ENCODE measurements at places on chromosomes 4 and X.

GRCh38 chr4:36115312-36115711 is 129.0 kb downstream of the ARAP2 start:
- DNase-seq: no peak

DNA sequence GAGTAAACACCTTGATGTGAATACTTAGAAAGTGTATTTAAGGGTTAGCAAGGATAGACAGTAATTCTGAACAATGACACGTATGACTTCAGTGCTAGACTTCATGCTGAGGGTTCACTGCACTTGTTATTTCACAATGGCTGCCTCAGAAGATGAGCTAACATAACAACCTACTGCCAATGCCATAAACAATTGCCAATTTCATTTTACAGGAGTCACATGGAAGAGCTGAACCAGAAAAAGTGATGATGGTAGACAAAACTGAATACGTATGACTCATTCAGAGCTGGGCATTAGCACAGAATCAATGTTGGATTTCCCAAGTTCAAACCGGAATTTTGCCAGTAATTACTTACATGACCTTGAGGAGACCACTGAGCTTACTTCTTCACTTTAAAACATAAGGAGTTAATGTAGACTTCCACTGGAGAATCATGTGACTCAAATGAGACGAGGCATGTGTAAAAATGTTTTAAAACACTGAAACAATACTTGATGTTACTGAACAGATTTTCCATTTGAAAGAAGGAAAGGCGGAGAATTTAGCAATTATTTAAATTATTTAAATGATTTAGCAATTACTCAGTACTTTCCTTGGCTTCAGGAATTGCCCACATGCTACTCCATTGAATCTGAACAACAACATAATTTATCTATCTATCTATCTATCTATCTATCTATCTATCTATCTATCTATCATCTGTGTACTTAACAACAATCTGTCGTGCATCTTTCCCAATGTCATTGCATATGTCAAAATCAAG is 868.5 kb upstream of the SLIT2 start:
- DNase-seq: no peak

- DNase-seq: no peak
Measured at GRCh38 chr4:7535619-7536018, 100.9 kb upstream of the PSAPL1 start.

DNA sequence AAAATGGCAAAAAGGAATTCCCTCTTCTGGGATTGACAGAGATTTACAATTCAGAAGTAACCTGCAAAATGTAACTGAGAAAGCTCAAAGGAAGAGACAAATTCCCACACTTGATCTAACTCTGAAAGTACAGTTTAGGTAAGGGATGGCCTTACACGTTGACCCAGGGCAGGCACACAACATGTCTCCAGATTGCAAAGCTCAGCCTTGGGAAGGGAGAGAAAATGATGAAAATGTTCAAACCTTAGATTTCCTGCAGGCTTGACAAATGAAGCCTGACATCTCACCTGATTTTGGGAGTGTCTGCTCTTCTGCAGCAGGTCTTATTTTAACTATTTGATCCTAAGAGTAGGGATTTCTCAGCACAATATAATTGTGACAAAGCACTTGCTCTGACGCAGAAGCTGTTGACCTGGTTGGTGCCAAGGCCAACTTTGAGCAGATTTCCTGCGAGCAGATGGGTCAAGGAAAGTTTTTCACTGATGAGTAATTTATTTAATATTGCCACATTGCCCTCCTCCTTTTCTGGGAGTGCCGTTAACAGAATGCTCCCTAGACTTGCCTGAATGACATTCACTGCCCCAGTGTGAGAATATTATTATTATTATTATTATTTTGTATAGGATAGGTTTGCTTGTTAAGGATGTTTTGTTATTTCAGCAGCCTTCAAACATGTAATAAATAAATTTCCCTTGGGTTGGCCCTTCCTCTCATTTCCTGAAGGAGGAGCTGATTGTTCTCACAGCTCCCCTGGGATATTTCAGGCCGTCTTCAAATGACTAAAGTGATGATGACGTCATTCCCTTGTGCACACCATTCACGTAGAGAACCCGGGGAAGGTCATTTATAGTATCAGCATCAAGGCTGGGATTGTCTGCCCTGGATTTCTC is 157.1 kb downstream of the VEGFC start:
- no peak for DNase-seq

GRCh38 chr4:121428721-121429120 is 47.9 kb upstream of the QRFPR start:
- no peak for DNase-seq

GRCh38 chr4:131531087-131531486 is 1618.0 kb upstream of the PCDH10 start:
- DNase-seq: no peak

- no peak for DNase-seq
Measured at GRCh38 chr4:125703443-125703842, 388.7 kb downstream of the FAT4 start.

DNA sequence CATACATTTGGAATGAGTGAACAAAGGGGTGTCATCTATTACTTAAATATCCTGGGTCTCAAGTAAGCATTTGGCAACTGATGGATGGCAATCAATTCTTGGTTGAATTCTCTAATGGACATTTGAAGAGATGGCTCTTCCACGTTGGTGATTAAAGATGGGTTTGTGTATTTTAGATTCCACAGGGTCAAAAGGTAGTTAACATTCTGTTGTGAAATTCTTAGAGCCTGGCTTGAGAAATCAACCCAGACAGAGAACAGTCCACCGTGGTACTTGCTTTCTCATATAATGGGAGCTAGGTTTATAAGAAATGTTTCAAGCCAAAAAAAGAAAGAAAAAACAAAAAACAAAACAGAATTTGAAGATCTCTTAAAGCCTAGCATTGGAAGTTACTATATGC is 355.9 kb upstream of the PITX2 start:
- no peak for DNase-seq

GRCh38 chr4:68748181-68748991 is 67.4 kb upstream of the UGT2B10 start:
- DNase-seq: no peak

DNA sequence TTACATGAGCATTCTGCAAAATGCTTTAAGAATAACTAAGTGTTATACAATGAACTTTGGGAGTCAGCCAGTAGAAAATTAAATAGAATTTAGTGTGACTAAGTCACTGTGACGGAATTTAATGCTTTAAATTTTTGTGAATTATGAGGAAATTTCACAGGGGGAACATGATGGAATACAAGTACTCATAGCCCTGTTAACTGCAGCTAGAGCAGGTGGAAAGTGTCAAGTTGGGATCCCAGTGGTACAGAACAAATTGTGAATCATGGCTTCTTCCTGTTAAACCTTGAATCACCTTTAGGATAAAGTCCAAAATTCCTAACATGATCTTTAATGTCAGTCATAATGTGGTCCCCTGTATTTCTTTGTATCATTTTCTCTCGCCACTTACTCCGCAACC is 212.2 kb upstream of the CENPE start:
- no peak for DNase-seq

DNA sequence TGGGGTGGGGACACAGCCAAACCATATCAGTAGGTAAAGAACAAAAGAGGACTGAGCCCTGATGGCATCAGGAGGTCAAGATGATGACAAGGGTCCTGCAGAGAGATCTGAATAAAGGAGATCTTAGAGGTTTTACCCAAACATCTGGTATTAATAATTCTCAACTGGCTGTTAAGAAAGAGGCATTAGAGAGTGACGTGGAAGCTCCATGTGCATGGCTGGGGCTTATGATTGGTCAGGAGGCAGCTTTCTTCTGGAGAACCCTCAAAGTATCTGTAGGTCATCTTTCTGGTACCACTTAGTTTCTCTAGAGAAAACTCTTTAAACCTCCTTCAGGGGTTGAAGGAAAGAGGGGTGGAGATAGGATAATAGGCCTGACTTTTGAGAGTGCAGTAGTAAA is 18.7 kb downstream of the MGST2 start:
- no peak for DNase-seq

- DNase-seq: no peak
Measured at GRCh38 chr4:2809610-2810180, 16.8 kb downstream of the SH3BP2 start.

DNA sequence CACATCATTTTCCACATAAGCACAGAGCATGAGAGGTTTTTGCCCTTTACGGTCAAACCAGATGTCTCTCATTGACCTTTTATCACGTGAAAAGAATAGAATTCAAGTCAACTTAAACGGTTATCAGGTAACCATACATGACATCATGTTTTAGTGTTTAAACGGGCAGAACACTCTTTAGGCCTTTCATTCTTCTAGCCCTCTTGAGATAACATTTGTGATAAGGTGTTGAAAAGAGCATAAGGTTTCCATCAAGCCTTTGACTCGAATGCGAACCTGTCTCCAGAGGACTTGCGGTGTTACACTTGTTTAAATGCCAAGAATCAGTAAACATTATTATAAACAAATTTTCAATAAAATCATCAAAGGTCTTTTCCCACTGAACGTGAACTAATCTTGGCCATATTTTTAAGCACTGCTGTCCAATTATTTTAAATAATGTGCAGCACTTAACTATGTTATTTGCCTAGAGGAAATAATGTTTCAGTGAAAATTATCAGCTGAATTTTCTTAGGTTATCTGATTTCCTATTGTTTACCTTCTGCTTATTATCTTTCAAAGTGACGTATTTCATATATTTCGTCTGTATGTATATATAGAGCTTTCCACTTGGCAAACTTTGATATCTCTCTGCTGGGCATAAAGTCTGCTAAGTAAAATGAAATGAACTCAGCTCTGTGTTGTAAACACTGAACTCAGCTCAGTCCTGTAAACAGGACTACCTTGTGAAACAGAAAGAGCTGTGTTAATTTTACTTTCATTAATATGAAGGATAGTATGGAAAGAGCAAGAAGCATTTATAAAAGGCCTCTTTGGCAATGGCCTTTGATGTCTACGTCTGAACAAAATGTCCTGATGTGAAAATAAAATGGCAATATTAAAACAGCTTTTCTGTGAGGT is 33.3 kb downstream of the TENM3 start:
- no peak for DNase-seq

- DNase-seq: peak; percentile 9
Measured at GRCh38 chr4:74311696-74312313, 3.5 kb downstream of the EPGN start.

- no peak for DNase-seq
Measured at GRCh38 chr4:120870279-120870673, 52.2 kb downstream of the PRDM5 start.

- no peak for DNase-seq
Measured at GRCh38 chrX:131741103-131741581, 197.3 kb downstream of the OR13H1 start.

DNA sequence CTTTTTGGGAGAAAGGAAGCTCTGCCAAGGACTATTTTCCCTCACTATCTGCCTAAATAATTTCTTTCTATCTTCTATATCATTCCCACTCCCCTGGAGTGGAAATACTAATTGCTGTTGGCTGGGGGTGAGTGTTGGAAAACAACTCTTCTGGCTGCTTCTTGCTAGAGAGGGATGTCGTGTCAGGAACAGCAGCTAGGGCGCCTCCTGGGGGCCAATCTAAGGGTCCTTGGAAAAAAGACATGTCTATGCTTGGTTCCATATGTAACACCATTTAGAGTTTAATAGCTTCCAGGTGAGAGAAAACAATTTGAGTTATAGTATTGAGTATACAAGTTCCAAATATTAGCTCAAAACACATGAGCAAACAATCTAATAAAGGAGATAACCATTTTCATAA is 111.3 kb downstream of the MAGEE1 start:
- no peak for DNase-seq

GRCh38 chr4:102036619-102037376 is 246.3 kb downstream of the BANK1 start:
- DNase-seq: no peak

DNA sequence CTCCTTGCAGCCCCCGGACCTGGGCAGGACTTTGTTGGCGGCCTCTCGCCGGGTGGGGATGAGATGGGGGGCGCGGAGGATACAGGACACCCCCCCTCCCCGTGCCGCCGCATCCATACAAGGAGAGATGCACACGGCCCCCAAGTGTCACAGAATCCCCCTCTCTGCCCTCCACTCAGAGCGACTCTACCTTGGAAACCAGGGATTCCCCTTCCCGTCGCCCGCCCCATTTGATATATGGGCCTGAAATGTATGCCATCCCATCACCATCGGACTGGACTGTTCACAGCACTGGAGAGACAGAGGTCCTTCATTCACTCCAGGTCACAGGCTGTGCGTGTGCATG is 426 bp downstream of the PORCN start:
- no peak for DNase-seq

- peak; percentile 54 for DNase-seq
Measured at GRCh38 chrX:16671005-16671404, 21.0 kb downstream of the S100G start.

DNA sequence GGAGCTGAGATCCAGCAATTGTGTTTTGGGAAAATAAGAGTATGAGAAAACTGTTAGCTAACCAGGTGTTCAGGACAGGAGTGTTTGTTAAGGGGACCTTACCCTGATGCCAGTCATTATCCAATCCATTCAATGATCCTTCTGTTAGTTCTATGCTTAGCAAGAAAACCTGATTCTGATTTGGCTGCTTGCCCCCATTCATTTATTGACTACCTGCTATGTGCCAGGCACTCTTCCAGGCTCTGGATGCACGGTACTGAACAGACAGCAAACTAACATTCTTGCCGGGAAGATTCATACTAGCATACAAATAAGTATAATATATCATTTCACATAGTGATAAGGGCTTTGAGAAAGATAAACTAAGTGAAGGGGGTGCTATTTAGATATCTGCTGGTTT is 1.0 kb upstream of the MECP2 start:
- DNase-seq: no peak

GRCh38 chr4:13521047-13521446 is 23.3 kb downstream of the NKX3-2 start:
- DNase-seq: no peak

GRCh38 chr4:33073811-33074210 is 2353.6 kb downstream of the PCDH7 start:
- DNase-seq: no peak

DNA sequence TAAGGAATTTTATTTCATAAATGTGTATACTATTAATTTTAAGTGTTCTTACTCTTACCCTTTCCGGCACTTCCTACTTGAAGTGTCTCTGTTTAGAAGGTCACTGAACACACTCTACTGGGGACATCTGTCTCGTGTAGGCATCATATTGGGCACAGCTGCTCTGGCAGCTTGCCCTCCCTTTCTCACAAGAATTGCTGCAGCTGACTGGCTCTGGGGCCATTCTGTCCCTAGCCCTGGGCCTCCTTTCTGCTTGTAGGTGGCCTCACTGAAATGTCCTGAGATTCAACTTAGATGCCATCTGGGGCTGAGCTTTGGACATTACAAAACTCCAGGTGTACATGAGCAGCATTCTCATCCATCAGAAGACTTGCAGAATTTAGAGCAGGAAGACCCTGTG is 49.6 kb downstream of the SMAD1 start:
- no peak for DNase-seq

DNA sequence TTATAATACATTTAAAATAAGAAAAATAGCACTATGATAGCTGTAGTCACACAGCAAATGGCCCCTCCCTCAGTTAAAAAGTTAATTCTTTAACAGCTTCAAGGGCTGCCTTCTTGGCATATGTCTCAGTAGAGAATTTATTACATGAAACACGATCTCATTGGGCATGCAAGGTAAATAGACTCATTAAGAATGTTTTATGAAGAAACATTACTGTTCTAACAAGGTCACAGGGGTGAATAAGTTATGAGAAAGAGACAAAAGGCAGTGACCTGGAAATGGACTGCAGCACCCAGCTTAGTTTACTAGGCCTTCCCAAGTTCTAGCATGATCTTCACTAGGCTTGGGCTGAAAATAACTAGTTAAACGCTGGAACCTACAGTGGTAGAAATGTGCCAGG is 277.7 kb downstream of the NR3C2 start:
- DNase-seq: no peak

- peak; percentile 4 for DNase-seq
Measured at GRCh38 chr4:117001077-117001476, 84.3 kb downstream of the TRAM1L1 start.
